ENCODE measurements at places on chromosomes 3 and 15.

DNA sequence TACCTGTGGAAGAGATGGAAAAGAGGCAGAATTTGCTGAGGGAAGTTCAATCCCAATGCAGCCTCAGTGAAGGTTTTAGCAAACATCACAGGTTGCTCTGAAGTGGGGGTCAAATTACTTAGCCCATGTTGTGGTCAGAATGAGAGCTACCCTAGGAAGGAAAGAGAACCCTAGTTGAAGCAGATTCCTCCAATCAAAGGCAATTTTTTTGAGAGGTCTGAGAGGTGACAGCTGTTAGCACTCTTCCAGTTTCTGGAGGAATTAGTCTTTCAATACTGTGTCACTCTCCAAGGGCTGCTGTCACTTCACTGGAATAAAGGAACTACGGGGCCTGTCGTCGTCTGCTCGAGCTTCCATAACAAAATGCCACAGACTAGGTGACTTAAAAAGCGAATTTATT, 584.2 kb upstream of the DPPA4 start:
- H3K27me3 ChIP-seq, result no peaks in the 10 kb centered on the region
- no peak overlapping the region for H3K27ac ChIP-seq
- no peak for DNase-seq
- no peaks in the 10 kb centered on the region for H3K36me3 ChIP-seq

DNA sequence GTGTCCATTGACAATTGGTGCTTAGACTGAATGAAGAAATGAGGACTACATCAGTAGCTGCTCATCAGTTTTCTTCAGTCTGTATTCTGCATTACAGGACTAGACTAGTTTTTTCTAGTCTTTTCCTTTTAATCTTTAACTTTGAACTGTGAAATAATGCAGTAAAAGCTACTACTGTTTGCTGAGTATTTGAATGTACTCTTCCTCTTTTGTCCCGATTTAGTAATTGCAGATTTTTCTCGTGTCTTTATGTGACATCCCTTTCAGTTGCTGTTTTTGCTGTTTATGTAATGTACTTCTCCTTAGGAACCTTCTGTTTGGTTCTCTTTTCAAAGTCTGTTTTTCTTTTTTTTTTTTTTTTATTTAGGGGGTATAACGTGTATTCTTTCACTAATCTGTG, 17.4 kb downstream of the MFSD1 start:
- no peaks in the 10 kb centered on the region for H3K4me1 ChIP-seq
- no peak for DNase-seq
- no peaks in the 10 kb centered on the region for H3K27me3 ChIP-seq
- H3K36me3 ChIP-seq, result peaks cover 23% of the 10 kb centered on the region
- H3K4me3 ChIP-seq, result no peak overlapping the region
- H3K27ac ChIP-seq, result no peak overlapping the region

- no peaks in the 10 kb centered on the region for H3K36me3 ChIP-seq
- DNase-seq, result no peak
- H3K27me3 ChIP-seq, result no peaks in the 10 kb centered on the region
- H3K4me1 ChIP-seq, result no peaks in the 10 kb centered on the region
- no peak overlapping the region for H3K4me3 ChIP-seq
- H3K27ac ChIP-seq, result no peak overlapping the region
Observed at GRCh38 chr3:62361261-62361660, 12.1 kb downstream of the FEZF2 start.

GRCh38 chr15:42226648-42227047, 18.5 kb upstream of the VPS39 start:
- H3K4me3 ChIP-seq, result no peak overlapping the region
- no peaks in the 10 kb centered on the region for H3K4me1 ChIP-seq
- no peaks in the 10 kb centered on the region for H3K27me3 ChIP-seq
- H3K27ac ChIP-seq, result no peak overlapping the region
- H3K36me3 ChIP-seq, result no peaks in the 10 kb centered on the region

DNA sequence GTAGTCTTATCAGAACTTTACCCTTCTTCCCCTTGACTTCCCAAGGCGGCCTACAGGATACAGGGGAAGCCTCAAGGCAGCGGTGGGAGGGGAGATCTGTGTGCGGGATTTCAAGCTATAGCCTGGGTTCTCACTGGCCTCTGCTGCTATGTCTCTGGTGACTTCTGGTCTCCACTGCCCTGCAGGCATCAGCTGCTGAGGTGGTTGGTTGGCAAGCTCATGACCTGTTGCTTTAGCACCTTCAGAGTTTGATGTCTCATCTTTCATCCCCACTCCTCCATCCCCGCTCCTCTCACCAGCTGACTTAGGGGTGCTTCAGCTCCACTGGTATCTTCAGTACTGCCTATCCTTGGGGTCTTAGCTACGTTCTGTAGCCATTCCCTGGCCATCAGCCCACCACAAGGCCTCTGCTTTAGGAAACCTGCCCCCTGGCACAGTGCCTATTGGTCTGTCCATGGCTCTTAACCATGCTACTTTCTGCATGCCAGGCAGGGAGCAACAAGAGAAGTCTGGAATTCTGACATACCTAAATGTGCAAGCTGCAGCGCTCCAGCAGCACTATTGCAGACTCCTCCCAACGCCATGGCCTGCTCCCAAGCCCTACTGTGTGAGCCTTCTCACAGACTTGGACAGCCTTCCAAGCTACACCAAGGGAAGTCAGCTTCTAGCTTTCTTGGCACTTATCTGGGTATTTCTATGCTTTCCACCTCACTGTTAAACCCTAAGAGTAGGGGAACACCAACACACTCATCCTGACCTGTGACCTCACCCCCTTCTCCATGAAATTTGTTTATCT, 1.8 kb upstream of the YEATS2 start:
- no peak for DNase-seq
- H3K36me3 ChIP-seq, result no peaks in the 10 kb centered on the region
- no peaks in the 10 kb centered on the region for H3K27me3 ChIP-seq
- H3K4me3 ChIP-seq, result no peak overlapping the region
- peaks cover 16% of the 10 kb centered on the region for H3K4me1 ChIP-seq
- H3K27ac ChIP-seq, result no peak overlapping the region

DNA sequence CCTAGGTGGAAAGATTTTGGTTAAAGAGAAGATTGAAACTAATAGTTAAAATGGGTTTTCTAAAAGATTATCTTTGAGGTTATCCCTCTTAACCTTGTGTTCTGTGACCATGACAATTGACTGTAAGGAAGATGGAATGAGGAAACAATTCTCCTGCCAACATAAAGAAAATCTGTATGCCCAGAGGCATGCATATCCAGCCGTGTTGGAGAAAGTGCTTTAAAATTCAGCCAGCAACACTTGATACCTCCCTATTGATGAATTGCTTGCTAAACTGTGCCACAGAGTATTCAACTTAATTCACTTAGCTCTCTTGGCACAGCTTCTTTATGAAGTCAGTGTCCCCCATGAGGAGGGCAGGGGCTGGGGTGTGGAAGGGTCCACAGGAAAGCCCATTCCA, 203.5 kb downstream of the UBE2E2 start:
- H3K4me3 ChIP-seq, result no peak overlapping the region
- no peak for DNase-seq
- H3K4me1 ChIP-seq, result no peaks in the 10 kb centered on the region
- no peaks in the 10 kb centered on the region for H3K27me3 ChIP-seq
- H3K27ac ChIP-seq, result no peak overlapping the region

GRCh38 chr15:43931119-43931518, 104.3 kb downstream of the WDR76 start:
- H3K36me3 ChIP-seq, result no peaks in the 10 kb centered on the region
- DNase-seq, result no peak
- no peak overlapping the region for H3K27ac ChIP-seq
- H3K27me3 ChIP-seq, result no peaks in the 10 kb centered on the region
- H3K4me3 ChIP-seq, result no peak overlapping the region
- H3K4me1 ChIP-seq, result no peaks in the 10 kb centered on the region

DNA sequence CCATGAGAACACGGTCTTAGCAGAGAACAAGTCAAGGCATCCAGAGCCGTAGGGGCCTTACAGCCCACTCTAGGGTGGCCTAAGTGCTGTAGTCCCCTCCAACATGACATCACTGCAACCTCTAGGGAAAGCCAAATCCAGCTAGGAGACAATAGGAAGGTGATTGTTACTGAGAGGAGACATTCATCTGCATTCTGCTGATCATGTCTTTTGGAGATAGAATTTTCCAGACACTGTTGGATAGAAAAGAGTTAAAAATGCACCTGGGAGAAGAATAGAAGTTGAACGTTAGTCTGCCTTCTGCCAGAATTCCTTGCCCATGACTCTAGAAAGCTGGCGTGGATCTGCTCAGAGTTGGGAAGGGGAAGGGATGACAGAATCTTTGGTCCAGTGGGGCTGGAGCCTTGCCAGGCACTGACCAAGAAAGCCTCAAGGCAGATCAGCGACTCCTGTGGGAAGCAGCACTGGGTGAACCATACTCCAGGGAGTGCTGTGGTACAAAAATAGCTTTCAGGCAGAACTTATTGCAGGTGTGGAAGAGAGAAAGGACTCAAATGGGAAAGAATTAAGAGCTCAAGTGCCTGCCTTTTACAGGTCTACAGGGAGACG, 44.8 kb upstream of the RAF1 start:
- H3K4me1 ChIP-seq, result no peaks in the 10 kb centered on the region
- no peaks in the 10 kb centered on the region for H3K27me3 ChIP-seq
- DNase-seq, result no peak
- no peaks in the 10 kb centered on the region for H3K36me3 ChIP-seq

GRCh38 chr3:162845918-162846317, 1349.3 kb downstream of the OTOL1 start:
- no peaks in the 10 kb centered on the region for H3K36me3 ChIP-seq
- H3K4me1 ChIP-seq, result no peaks in the 10 kb centered on the region
- no peak for DNase-seq
- no peak overlapping the region for H3K27ac ChIP-seq

DNA sequence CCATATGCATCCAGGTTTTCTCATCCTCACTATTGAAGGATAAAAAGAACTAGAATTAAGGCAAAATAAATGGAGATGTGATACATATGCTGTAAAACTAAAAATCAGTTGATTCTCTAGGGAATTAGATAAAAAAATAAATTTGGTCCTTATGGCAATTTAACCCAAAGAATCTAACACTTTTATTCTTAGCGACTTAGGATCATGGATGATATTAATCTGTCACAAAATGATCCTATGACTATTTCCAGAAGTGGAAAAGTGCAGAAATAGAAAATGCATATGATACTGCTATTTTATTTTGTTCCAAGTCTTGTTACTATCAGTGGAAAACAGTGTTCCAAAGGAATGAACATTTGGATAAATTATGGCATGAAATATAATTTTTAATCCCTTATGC, 746.3 kb downstream of the ROBO2 start:
- no peaks in the 10 kb centered on the region for H3K36me3 ChIP-seq
- no peaks in the 10 kb centered on the region for H3K4me1 ChIP-seq
- no peaks in the 10 kb centered on the region for H3K27me3 ChIP-seq
- no peak overlapping the region for H3K4me3 ChIP-seq
- DNase-seq, result no peak

DNA sequence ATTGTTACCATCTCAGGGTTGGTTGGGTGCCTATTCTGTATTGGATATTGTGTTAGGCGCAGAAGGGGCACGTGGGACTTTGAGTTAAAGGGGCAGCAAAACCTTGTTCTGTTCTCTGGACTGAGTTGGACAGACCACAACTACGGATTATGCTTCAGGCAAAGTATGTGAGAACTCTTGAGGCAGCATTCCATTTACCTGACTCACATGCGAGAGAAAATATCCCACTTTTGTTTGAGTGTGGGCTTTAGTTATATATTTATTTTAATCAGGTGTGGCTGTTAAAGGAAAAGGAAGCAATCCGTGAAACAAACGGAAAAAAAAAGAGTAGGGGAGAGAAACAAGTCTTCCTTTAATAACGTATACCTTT, 627 bp upstream of the PLS1 start:
- peaks cover 26% of the 10 kb centered on the region for H3K4me1 ChIP-seq
- H3K4me3 ChIP-seq, result no peak overlapping the region
- DNase-seq, result peak; percentile 49
- H3K36me3 ChIP-seq, result no peaks in the 10 kb centered on the region

GRCh38 chr3:30526031-30526430, 80.4 kb upstream of the TGFBR2 start:
- H3K36me3 ChIP-seq, result no peaks in the 10 kb centered on the region
- no peak overlapping the region for H3K27ac ChIP-seq
- H3K27me3 ChIP-seq, result no peaks in the 10 kb centered on the region
- no peaks in the 10 kb centered on the region for H3K4me1 ChIP-seq

DNA sequence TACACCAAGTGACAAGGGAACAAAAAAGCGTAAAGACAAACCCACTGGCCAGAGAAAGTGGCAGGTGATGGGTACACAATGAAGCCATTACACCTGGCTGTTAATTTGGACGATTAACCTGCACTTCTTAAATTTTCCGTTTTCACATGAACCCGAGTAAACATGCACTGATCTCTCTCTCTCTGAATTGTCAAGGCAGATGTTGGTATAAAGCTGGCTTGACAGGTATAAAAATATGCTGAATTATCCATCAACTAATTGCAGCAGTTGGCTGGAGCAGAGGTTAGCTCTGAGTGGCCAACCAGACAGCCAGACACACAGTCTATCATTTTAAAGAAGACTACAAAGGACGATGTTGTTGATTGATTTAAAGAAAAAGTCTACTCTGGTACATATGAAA, 561.7 kb upstream of the ALCAM start:
- no peaks in the 10 kb centered on the region for H3K27me3 ChIP-seq
- H3K4me3 ChIP-seq, result no peak overlapping the region
- DNase-seq, result no peak
- H3K36me3 ChIP-seq, result no peaks in the 10 kb centered on the region
- H3K27ac ChIP-seq, result no peak overlapping the region

- H3K4me1 ChIP-seq, result no peaks in the 10 kb centered on the region
- H3K36me3 ChIP-seq, result no peaks in the 10 kb centered on the region
- no peak overlapping the region for H3K4me3 ChIP-seq
- no peak for DNase-seq
Observed at GRCh38 chr3:22288756-22289155, 537.7 kb upstream of the ZNF385D start.

Data from body of pancreas (tissue), 4 donors.